ENCODE measurements at places on chromosomes 7 and 10. TPM values are rescaled to one million over a fixed set of nuclear protein-coding genes. Genes with fewer than 3 reads are reported as not detected.

The SEMA3D gene
- total RNA-seq, result 3.4 TPM

The SPDYE2 gene
- not detected for total RNA-seq

The PDE6C gene
- not detected for total RNA-seq

The ANXA8 gene
- not detected for total RNA-seq

The MALRD1 gene
- not detected for total RNA-seq

The AQP1 gene
- 2.5 TPM for total RNA-seq

The H2BK1 gene
- not detected for total RNA-seq

Data from dermis lymphatic vessel endothelial cell (primary cell).